ENCODE measurements at places on chromosomes 7 and 10.

GRCh38 chr10:61592581-61592980, 70.1 kb upstream of the CABCOCO1 start:
- no peak for DNase-seq

- DNase-seq, result no peak
Observed at GRCh38 chr10:131569851-131570715, 258.6 kb upstream of the TCERG1L start.

DNA sequence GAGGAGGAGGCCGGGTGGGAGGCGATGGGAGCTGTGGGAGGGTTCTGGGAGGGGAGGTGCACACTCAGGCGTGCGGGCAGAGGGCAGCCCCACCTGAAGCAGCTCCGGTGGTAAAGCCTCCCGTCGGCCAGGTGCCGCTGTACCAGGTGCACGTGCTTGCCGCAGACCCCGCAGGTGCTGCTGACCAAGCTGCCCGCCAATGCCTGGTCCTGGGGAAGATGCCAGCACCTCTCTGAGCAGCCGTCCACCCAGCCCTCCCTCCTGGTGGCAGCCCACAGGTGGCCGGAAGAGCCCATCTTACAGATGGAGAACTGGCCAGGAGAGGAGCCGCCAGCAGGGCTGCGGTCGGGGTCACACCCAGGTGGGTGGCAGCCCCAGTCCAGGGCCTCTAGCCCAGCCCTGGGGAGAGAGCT, 12.6 kb downstream of the MICALL2 start:
- DNase-seq, result no peak

- DNase-seq, result no peak
Observed at GRCh38 chr7:140605337-140605736, 35.3 kb downstream of the DENND2A start.

DNA sequence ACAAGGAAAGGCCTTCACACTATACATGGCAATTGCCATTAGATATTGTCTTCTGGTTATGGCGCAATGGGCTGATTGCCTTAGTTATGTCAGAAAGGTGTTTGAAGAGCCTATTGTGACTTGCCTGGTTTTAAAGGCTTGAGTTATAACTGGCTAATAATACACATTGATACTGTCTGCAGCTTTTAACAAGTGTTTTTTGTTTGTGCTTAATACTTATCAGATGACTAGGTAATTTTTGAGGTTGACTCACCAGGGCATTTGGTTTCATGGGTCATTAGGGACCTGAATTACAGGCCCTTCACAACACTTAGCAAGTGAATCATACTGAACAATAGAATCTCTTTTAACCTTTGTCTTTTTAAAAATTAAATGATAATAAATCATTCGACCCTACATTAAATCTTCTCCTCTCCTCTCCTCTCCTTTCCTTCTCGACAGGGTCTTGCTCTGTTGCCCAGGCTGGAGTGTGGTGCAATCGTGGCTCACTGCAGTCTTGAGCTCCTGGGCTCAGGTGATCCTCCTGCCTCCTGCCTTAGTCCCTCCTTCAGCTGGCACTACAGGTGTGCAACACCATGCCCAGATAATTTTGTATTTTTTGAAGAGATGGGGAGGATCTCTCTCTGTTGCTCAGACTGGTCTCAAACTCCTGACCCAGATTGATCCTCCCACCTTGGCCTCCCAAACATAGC, 196.3 kb downstream of the JCAD start:
- DNase-seq, result no peak

- no peak for DNase-seq
Observed at GRCh38 chr10:113309791-113310190, 243.1 kb upstream of the HABP2 start.
